ENCODE measurements at places on chromosomes 11 and 22.

DNA sequence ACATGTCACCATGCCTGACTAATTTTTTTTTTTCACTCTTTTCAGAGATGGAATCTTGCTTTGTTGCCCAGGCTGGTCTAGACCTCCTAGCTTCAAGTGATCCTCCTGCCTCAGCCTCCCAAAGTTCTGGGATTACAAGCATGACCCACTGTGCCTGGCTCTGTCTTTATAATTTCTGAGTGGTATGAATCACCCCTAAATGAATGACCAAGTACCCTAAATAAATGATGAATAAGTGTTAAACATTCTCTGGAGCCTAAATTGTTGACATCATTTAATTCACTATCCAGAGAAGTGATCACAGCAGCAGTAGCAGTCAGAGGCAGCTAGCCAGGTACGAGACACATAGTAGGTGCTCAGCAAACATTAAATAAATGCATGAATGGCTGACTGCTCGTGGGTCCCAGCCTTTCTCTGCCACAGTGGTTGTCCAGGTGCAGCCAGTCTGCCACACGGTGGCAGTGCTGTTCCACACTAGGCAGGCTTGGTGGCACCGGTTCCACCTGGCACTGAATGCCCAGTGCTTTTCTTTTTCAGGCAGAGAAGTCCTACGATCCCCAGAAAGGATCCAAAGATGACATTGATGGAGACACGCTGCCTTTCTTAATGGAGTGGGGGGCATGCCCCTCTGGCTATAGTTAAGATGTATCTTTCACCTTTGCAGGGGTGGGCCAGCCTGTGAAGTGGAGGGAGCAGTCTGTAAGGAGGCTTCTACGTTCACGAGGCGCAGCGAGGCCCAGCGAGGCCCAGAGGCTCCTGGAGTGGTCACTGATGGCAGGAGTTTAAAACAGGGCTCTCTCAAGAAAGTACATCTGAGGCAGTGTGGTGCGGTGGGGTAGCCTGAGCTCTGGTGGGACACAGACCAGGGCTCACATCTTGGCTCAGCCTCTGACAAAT, 8.7 kb upstream of the TTC12 start:
- peak; percentile 55 for DNase-seq

DNA sequence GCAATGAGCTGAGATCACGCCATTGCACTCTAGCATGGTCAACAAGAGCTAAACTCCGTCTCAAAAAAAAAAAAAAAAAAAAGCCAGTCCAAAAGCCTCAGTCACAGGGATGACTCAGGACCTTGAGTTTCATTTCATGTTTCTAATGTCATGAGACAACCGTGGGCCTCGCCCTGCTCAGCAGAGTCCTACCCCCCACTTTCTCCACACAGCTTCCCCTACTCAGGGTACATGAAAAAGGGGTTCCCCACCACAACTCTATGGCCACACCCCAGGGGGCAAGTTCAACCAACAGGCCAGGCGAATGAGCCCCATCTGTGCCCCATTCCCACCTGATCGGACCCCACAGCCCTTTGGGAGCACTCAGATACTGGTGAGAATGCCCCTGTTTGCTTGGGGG, 24.3 kb upstream of the ADA2 start:
- peak; percentile 28 for DNase-seq

GRCh38 chr11:66443602-66444001, 5.0 kb upstream of the MRPL11 start:
- DNase-seq, result peak; percentile 55

DNA sequence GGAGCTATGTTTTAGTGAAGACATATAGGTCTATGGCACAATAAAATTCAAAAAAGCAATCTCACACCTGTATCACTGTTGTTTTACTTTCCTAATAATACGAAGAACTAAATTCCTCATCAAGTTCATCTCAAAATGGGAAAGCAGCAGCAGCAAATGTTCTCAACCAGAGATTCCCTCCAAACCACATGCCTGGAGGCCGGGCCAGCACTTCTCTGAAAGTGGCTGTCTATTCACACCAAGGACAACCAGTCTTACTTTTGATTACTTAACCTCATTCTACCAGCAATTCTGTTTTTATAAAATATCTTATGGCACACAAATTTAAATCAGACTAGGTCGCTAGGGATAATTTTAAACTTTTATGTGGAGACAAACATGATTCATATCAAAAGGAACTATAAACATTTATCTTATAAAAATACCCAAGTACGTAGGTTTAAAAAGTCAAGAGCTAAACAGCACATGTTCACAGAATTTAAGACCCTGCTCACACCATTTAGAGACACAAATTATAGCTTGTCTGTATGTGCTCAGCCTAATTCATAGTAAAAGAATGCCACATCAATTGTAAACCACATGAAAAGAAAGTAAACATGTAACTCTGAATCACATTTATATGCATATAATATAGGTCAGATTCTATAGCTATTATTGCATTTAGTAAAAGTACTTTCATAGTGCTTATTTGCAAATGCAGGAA, 46.1 kb downstream of the RRAS2 start:
- no peak for DNase-seq

GRCh38 chr11:6391537-6392134, 1.4 kb downstream of the SMPD1 start:
- DNase-seq, result no peak

- DNase-seq, result peak; percentile 91
Measured at GRCh38 chr11:46363031-46363407, 15.8 kb downstream of the DGKZ start.
